Fibroblast of the conjunctiva (primary cell): ENCODE measurements at places on chromosomes 13 and 19.

DNA sequence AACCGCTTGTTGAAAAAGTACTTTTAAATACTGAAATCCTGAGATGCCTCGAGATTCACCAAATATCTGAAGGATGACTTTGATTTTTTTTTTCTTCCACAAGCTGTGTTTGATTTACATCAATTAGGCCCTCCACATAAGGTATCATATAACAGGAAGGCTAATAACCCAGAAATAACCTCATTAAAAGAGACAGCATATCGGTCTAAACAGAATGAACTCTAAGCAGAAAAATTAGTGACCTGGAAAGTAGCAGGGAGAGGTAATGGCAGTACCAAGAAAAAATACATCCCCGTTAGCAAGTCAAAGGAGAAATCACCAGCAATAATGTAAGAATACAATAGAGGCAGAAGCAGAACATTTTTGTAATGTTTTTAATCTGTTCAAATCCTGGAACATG lies 452.4 kb upstream of the TSHZ3 start:
- no peak for DNase-seq

DNA sequence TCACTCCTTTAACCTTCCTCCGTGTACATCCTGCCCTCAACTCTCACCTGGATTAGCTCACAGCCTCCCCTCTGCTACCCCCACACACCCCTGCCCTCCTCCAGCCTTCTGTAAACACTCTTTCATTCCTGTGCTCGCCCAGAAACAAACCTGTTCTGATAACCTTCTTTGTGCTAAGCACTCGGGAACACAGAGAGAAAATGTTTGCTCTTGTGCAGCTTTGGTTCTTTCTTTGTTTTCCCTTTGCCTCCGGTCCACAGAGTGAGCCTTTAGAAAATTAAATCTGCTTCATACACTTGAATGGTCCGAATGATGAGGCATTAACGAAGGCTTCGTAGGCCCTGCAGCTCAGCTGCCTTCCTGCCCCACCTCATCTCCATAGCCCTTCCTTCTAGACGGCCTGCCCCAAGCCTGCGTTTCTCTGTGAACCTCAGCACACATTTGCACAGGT lies 6.6 kb upstream of the ZDHHC20 start:
- no peak for DNase-seq

DNA sequence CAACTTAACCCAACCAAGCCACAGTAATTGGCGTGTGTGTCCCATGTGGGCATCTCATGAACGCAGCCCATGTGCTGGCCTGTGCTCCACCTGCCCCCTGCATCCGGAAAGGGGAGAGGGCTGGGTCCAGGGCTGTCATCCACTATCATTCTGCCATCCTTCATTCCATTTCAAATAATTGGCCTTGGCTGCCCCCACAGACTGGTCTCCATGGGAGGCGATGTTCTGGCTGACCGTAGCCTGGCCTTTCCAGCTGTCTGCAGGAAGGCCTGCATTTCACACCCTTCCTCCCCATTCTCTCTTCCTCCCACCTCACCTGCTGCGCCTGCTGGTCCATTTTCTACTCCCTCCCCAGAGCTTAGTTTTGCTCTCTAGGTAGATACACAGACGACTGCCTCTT lies 442.8 kb downstream of the COG6 start:
- DNase-seq = no peak

- no peak for DNase-seq
These were observed 68.7 kb downstream of the IPO5 start for GRCh38 chr13:98022210-98022609.

DNA sequence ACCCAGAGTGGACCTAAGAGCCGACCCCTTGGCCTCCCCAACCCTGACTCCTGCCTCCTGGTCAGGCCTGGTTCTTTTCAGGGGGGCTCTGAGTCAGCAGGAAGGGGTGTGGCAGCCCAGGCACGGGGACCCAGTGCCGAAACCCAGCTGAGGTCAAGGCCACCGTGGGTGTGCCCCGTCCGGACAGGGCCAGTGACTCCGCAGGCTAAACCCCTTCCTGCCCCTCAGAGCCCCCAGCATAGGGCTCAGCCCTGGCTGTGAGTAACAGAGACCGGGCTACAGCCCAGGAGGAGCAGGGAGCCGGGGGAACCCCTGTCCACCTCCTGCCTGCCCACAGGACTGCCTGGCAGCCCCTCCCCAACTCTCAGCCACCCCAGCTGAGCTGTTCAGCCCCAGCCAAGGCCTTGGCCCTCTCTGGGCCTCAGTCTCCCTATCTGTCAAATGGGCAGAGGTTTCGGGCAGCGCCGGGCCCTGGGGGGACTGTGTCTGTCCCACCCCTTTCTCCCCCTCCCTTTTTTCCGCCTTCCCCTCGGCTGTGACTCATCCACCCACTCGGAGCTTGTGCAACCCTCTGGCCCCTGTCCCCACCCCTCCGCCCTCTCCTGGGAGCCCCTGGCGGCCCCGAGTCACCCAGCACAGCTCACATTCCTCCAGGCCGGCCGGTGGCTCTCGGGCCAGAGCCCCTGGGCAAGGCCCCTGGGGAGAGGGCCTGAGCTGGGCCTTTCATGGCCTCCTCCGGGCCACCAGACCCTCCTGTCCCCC lies 8.6 kb downstream of the ZBTB7A start:
- peak; percentile 78 for DNase-seq

DNA sequence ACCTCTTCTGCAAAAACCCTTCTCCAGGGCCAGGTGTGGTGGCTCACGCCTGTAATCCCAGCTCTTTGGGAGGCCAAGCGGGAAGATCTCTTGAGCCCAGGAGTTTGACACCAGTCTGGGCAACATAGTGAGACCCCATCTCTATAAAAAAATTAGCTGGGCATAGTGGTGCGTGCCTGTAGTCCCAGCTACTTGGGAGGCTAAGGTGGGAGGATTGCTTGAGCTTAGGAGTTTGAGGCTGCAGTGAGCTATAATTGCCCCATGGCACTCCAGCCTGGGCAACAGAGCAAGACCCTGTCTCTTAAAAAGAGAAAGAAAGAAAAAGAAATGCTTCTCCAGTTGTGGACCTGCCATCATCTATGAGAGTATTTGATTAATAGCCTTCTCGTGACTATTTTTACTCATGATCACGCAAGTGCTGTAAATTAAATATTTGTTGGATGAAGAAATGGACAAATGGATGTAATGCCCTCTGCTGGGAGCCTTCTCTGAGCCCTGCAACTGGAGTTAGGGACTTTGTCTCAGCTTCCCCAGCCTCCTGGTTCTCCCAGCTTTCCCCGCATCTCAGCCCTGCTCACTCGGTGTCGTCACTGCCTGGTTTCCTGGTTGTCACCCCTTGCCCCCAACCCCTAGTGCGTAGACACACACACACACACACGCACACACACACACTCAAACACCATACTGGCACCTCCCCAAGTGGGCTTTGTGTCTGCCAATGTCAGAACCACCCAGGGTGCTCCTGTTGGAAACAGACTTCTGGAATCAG lies 12.2 kb downstream of the WIZ start:
- DNase-seq = no peak

DNA sequence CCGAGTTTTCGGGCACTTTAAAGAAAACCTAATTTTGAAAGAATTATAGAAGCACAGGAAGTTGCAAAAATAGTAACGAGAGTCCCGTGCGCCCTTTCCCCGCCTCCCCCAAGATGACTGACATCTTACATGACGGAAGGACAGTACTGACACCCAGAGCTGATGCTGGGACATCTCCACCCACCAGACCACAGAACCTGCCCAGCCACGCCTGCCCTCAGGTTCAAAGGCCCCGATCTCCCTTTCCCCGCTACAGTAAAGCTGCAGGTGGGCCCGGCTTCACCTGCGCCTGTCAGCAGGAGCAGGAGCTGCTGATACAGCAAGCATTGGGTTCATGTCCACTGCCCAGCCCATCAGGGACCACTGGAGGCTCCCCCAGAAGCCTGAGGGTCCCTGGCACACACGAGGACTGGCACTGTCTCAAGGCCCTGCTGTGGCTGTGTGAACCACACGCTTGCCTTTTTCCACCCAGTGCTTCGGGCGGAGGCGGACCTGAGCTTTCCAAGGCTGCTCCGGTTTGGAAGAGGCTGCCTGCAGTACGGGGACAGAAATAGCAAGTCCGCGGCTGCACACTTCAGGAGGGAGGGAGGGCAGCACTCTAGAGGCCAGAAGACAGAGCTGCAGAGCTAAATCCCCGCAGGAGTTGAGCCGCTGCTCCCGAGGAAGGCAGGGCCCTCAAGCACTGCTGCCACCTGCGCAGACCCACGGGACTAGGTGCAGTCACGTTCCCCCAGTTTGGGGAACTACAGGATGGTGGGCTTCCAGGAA lies 8.7 kb downstream of the MAP2K2 start:
- no peak for DNase-seq

DNA sequence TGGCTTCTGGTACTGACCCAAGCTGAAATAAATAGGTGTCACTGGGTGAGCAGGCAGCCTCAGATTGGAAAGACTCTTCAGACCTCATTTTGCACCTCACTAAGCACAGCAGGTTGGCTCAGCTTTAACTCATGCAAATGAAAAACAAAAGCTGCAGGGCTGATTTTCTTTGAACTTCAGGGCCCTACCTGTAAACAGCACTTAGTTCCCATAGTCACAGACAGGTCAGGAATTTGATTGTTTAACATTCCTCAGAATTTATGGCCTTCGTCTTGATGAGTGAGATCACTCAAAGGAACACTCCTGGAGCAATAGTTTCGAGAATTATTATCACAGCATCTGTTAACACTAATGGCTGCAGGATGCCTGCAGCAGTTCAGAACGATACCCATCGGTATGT lies 718.5 kb downstream of the EFNB2 start:
- no peak for DNase-seq

GRCh38 chr19:8397271-8397670 lies 7.1 kb downstream of the RAB11B start:
- no peak for DNase-seq

DNA sequence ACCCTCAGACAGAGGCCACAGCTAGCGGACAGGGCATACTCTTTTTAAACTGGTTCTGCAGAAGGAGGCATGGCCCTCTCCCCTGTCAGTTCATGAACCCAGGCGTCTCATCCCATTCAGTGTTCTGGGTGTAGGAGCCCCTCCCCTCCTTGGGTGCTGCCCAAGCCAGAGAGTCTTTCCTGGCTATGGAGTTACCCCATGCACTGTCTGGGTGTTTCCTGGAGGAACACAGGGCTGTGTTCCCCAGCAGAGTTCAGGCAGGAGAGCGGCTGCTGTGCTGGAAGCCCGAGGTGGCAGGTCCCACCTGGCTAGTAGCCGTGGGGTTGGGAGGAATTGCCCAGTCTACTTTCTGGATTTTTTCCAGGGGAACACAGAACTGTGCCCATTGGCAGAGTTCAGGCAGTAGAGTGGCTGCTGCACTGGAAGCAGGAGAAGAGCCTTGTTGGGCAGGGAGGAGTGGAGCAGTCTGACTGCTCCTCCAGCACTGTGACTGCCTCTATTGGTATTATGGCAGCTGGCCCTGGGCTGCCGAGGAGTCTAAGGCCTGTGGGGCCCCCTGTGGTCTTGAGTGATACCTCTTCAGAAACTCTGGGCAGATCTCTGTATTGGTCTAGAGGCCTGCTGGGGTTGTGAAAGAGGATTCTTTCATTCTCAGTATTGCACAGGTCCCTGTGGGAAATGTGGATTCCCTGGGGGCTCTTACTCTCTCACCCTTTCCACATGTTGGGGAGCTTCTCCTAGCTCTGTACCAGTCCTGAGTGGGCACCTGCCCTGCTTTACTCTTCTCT lies 168.3 kb downstream of the PCDH20 start:
- no peak for DNase-seq

- no peak for DNase-seq
These were observed 260.0 kb downstream of the KLF12 start for GRCh38 chr13:73873940-73874830.

DNA sequence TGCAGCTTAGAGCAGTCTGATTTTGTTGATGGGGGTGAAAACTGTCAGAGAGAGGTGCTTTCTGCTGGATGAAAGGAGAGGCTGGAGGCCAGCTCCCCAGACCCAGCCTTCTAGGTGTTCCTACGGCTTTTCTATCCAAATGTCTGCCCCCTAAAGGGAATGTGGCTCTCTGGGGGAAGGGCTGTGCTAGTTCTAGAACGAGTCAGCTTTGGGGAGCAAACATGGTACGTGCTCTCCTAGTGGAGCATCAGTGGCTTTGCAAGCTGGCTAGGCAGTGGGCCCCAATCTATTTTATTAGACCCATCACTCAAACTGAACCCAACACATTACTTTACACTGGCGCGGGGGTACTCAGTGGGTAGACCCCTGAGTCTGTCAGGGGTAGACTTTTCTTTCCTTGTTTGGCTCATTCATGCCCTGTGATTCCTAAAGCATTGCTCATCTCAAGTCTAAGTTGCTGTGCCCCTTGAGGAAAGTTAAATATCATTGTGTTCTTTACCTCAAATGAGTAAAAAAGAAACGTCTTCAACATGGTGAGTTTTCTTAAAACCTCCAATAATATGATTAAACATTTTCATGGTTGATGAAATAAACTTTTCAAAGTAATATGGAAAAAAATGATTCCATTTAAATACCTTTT lies 254.9 kb downstream of the DLEU7 start:
- no peak for DNase-seq

- DNase-seq = no peak
These were observed 178.0 kb upstream of the KL start for GRCh38 chr13:32837973-32838927.

- no peak for DNase-seq
These were observed 7.3 kb downstream of the IRS2 start for GRCh38 chr13:109779074-109779473.

DNA sequence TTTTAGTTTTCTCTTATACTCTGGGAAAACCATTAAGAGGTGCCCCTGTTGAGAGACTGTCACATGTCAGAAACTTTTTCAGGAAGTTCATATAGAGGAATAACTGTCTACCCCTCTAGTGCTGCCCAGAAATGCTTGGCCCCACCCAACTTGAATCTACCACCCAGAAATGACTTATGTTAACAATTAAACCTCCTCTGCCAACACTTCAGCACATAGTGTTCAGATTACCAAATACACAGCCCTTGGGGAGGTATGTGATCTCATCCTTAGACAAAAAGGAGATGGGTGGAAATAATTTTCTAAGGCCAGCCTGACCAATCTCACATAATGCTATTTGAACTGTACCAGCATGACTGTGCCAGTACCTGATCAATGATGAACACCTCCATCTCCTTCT lies 35.6 kb downstream of the CCDC169 start:
- peak; percentile 71 for DNase-seq

- no peak for DNase-seq
These were observed 615.5 kb upstream of the KLHL1 start for GRCh38 chr13:70723732-70724131.

- DNase-seq = no peak
These were observed 9.4 kb downstream of the SIRT6 start for GRCh38 chr19:4172861-4173473.

GRCh38 chr19:45791744-45792469 lies 738 bp downstream of the DMWD start:
- no peak for DNase-seq

GRCh38 chr13:42680748-42681147 lies 100.6 kb upstream of the FAM216B start:
- DNase-seq = no peak

- DNase-seq = no peak
These were observed 223.9 kb upstream of the MIR17HG start for GRCh38 chr13:91123456-91124127.

GRCh38 chr13:109840201-109840892 lies 54.0 kb upstream of the IRS2 start:
- DNase-seq = no peak

GRCh38 chr13:87675851-87676250 lies 4.7 kb downstream of the SLITRK5 start:
- DNase-seq = no peak

- DNase-seq = no peak
These were observed 9.9 kb upstream of the CCDC61 start for GRCh38 chr19:45985321-45985720.

GRCh38 chr13:112742583-112742982 lies 52.7 kb downstream of the ATP11A start:
- no peak for DNase-seq

GRCh38 chr13:36685927-36686326 lies 12.1 kb downstream of the SERTM1 start:
- peak; percentile 16 for DNase-seq
